Thymus (tissue), 14 donors: ENCODE measurements at places on chromosomes 7 and 10. TPM values are rescaled to one million over a fixed set of nuclear protein-coding genes. Genes with fewer than 3 reads are reported as not detected.

DNA sequence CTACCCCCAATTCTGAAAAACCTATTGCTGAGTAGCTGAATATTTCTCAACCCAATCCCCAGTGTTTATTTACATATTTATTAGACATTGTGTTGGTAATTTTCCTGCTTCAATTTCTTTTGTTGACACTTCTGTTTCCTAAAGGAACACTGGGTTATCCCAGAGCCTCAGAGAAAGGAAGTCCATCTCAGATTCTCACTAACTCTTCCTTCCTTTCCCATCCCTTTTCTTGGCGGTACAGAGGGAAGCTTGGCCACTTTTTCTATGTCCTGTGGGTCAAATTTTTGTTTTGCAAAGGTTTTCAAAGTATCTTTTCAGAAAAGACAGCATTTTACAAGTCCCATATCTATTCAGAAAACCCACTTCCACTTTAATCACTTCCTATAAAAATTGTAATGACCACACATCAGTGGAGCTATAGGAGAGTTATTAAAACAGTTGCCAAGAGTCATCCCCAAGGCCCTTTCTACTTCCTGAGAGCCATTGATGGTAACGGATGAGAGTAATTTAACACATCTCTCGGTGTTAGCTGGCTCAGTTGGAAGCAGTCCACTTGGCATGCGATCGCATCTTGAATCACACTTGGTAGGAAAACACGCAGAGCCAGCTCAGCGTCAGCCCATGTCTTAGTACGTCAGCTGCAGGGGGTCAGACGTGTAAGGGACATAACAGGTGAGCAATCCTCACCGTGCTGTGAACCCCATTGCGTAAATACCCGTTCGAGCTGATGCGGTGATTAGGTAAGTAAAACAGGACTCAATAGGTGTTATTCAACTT is 231.1 kb upstream of the ADARB2 start:
- no peaks in the 10 kb centered on the region for H3K27me3 ChIP-seq
- no peak overlapping the region for H3K4me3 ChIP-seq
- H3K27ac ChIP-seq = no peak overlapping the region
- no peak for DNase-seq
- H3K36me3 ChIP-seq = no peaks in the 10 kb centered on the region

GRCh38 chr7:80231707-80232106 is 97.1 kb downstream of the GNAI1 start:
- no peak overlapping the region for H3K4me3 ChIP-seq

Gene PVRIG
- total RNA-seq = 52.3 TPM

Gene SCIN
- total RNA-seq = 0.33 TPM
